ENCODE measurements at places on chromosomes 6 and 20. TPM values are rescaled to one million over a fixed set of nuclear protein-coding genes. Genes with fewer than 3 reads are reported as not detected.

TRIM10 gene
- total RNA-seq, result not detected

UBD gene
- total RNA-seq, result not detected

DNA sequence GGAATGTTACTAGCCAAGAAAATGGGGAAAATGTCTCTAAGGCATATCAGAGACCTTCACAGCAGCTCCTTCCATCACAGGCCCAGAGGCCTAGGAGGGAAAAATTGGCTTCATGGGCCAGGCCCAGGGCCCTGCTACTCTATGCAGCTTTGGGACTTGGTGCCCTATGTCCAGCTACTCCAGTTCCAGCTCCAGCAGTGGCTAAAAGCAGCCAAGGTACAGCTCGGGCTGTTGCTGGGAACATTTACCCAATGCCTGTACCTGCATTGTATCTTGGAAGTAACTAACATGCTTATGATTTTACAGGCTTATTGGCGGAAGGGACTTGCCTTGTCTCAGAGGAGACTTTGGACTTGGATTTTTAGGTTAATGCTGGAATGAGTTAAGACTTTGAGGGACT lies 390.6 kb downstream of the GRIK2 start:
- DNase-seq, result no peak

DNA sequence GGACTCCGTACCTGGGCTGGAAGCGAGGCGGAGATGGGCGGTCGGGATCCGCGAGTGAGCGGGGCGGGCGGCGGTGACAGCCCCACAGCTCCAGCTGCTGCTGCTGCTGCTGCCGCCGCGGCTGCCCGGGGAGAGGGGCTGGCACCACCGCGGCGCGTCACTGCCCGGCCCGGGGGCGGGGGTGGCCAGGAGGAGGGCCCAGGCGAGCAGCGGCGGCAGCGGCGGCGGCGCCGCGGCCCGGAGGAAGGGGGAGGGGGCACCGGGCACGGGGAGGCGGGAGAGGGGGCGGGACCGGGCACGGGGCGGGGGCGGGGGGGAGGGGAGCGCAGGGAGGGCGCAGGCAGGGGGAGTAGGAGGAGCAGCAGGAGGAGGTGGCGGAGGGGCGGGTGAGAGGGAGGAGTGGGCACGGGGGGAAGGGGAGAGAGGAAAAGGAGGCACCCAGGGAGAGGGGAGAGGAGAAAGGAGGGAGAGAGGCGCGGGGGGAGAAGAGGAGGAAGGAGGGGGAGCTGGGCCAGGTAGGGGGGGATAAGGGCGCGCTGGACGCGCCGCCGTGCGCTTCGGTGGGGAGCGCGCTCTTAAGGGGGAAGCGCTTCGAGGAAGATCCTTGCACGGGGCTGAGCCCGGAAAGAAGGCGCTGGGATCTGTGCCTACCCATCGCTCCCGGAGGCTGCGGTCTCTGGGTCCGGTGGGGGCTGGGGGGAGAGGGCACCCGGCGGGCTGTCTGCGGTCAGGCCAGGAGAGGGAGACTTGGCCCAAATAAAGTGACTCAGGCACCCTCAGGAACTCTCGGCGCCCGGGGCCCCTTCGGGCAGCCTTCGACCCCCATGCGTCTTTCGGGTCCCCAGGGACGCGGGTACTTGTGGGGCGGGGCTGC lies 101.5 kb downstream of the NOL4L start:
- peak; percentile 66 for DNase-seq

RGL2 gene
- 102 TPM for total RNA-seq

GRCh38 chr6:163412801-163413344 lies 1.6 kb upstream of the QKI start:
- no peak for DNase-seq

- DNase-seq, result no peak
These were observed 533 bp downstream of the MRPS18A start for GRCh38 chr6:43687079-43687436.

DNA sequence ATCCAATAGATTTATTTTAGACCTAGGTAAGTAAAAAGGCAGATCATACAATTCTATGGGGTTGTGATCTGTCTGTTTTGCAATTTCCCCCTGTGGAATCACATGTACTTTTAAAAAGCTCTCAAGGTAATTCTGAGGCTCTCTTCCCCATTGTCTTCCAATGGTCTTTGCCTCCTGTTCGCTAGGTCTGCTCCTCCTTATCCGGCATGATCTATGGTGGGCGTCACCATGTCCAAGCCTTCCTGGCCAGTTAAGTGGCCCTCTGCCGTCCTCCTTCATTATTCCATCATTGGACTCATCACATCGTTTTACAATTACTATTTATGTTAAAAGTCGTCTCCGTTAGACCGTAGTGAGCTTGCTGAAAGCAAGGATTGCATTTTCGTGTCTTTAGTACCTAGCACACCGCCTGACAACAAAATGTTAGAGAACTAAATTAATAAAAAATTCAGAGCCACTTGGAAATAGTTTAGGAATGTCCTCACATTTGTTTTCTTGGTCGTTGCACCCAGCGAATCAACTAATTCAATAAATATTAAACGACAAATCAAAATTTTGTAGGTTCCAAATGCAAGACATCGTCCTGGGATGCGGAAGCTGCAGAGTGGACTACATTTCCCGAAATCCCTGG lies 2.2 kb upstream of the STXBP5 start:
- DNase-seq, result peak; percentile 57

GRCh38 chr6:37048851-37049757 lies 43.6 kb downstream of the FGD2 start:
- peak; percentile 65 for DNase-seq

- DNase-seq, result no peak
These were observed 538.4 kb downstream of the HACE1 start for GRCh38 chr6:104321301-104321700.

SDC4 gene
- 114 TPM for total RNA-seq

DNA sequence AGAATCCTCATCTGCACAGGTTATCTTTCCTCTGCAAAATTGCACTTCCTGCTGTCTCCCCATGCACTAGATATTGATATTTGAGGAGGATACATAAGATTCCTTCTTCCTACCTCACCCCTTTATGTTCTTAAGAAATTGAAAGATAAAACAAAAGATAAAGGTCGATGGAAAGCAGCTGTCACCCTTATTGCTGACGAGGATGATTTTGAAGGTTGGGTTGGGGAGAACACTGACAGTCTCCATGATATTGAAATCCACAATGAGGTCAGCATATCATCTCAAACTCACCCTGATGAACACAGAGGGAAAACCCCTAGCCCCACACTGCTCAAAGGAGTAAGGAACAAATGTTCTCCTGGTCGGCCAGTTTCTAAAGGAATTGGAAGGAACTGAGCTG lies 110.6 kb upstream of the FUT9 start:
- no peak for DNase-seq

JPH2 gene
- total RNA-seq, result 41.1 TPM

GRCh38 chr6:117546674-117547073 lies 55.6 kb downstream of the GOPC start:
- DNase-seq, result no peak
